ENCODE measurements at places on chromosomes 12 and 14. TPM values are rescaled to one million over a fixed set of nuclear protein-coding genes. Genes with fewer than 3 reads are reported as not detected.

Gene GRIP1
- polyA plus RNA-seq, result 4.5 TPM

DNA sequence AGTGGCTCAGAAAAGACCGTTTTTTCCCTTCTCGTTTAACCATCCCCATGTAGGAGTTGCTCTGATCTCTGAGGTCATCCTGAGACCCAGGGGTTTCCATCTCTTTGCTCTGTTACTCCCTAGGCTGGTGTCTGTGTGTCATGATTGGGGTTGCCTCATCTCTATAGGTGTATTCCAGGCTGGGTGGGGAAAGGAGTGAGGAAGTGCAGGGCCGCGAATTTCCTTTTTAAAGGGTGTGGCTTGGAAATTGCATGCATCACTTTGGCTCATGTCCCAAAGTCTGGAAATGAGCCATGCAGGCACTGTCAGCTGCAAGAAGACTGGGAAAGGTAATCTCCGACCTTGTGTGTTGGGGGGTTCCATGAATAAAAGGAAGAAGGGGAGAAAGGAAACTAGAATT is 201.9 kb downstream of the AACS start:
- DNase-seq, result no peak
- no peak overlapping the region for H3K27ac ChIP-seq
- H3K4me3 ChIP-seq, result no peak overlapping the region
- H3K4me1 ChIP-seq, result no peaks in the 10 kb centered on the region

- H3K27ac ChIP-seq, result no peak overlapping the region
- DNase-seq, result no peak
- no peaks in the 10 kb centered on the region for H3K36me3 ChIP-seq
- no peak overlapping the region for H3K4me3 ChIP-seq
Measured at GRCh38 chr12:109824731-109825130, 8.5 kb downstream of the TRPV4 start.

GRCh38 chr12:3123729-3124128 is 46.5 kb downstream of the TSPAN9 start:
- DNase-seq, result no peak
- H3K27ac ChIP-seq, result no peak overlapping the region
- no peaks in the 10 kb centered on the region for H3K27me3 ChIP-seq
- no peaks in the 10 kb centered on the region for H3K4me1 ChIP-seq
- H3K36me3 ChIP-seq, result no peaks in the 10 kb centered on the region
- H3K4me3 ChIP-seq, result no peak overlapping the region

- DNase-seq, result no peak
- H3K4me1 ChIP-seq, result no peaks in the 10 kb centered on the region
- no peak overlapping the region for H3K4me3 ChIP-seq
- H3K27ac ChIP-seq, result no peak overlapping the region
- no peaks in the 10 kb centered on the region for H3K36me3 ChIP-seq
Measured at GRCh38 chr14:28381656-28382055, 384.9 kb upstream of the FOXG1 start.
